ENCODE measurements at places on chromosomes 5 and 9.
A peak's percentile ranks its signal among the peaks of the same experiment; 100 is the strongest.

GRCh38 chr5:317086-317811 is 4.3 kb upstream of the AHRR start:
- DNase-seq = peak; percentile 3

GRCh38 chr9:72755836-72756235 is 197.0 kb downstream of the ALDH1A1 start:
- no peak for DNase-seq

DNA sequence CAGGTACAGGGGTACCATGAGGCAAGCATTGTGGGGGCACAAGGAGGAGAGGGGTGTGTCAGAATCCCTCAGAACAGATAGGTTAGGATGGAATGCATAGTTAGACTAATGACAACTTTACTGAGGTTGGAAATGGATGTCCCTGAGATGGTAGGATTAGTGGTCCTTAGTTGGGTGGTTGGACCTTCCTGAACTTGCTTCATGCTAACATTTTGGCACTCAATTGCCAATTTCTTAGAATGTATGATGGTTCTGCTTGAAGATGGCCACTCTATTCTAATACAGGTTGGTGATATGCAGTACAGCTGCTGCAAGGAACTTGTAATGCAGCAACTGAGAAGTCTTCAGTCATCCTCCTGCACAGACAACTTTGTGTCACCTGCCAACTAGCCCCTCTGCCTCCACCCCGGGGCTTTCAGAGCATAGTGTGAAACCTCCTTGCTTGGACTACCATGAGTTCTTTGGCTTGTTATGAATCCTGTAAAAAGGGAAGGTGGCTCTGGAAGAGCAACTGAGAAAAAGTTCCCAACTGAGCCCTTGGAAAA is 5.4 kb downstream of the CCNI2 start:
- DNase-seq = no peak

DNA sequence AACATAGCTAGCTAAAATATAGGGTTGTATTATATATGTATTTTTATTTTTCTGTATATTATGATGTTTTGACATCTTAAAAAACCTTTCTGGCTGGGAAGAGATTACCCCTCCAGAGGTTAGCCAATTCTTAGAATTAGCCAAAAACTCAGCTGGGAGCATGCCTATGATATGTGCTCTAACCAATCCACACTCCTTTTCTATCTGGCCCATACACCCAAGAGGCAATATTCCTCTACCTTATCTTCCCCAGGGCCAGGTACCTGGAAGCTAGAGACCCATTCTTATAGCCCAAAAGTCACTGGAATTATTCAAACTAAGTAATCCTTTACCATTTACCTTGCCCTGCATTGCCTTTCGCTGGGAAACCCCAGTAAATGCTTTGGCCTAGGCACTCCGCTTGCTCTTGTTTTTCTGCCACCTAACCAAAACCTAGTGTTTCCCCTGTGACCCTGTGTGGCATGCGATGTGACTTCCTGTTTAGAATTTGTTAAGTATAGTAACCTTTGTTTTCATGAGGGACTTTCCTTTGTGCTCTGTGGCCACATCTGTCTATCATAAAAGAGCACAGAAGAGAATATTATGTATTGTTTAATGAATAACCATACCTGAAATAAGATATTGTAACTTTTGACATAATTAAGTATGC is 37.4 kb downstream of the CSNK1G3 start:
- DNase-seq = no peak

- no peak for DNase-seq
These were observed 34.3 kb downstream of the PCA3 start for GRCh38 chr9:76798527-76798926.

GRCh38 chr9:135840539-135840938 is 66.8 kb downstream of the CAMSAP1 start:
- no peak for DNase-seq

- no peak for DNase-seq
These were observed 3.9 kb downstream of the GRK6 start for GRCh38 chr5:177430140-177430951.

GRCh38 chr5:82387001-82387818 is 109.1 kb upstream of the RPS23 start:
- no peak for DNase-seq

DNA sequence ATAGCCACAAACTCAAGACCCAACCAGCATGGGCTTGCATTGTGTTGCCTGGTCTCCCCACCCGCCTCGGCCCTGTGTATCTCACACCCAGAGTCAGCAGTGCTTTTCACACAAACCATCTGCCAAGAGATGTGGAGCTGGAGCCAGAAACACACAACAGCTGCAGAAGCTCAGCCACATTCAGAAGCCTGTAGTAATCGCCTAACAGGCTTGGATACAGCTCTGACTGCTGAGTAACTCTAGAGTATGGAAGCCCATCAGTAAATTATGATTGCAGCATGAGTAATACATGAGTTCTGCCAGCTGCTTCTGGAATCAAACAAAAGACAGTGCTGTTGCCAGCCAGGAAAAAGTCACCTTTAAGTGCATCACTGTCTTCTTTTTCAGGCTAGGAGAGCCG is 16.0 kb downstream of the TEK start:
- peak; percentile 4 for DNase-seq

GRCh38 chr5:129972465-129973141 is 68.3 kb downstream of the CHSY3 start:
- no peak for DNase-seq

GRCh38 chr9:89225991-89226471 is 47.4 kb upstream of the SHC3 start:
- DNase-seq = no peak

DNA sequence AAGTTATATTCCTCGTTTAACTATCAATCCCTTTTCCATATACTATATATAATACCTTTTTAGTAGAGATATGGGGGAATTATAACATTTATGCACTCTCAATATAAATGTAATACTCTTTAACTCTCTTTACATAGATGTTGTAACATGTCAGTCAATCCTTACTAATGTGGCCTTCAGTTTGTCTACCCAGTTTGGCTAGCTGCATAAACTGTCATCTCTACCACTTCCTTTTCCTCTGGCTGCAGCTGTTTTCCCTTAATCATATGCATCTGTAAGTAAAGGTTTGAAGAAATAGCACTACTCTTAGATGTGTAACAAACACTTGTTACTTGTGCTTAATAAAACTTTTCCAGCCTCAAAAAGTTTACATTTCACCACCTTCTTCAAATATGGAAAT is 13.4 kb downstream of the ABHD17B start:
- DNase-seq = no peak

GRCh38 chr5:43041110-43041668 is 1.1 kb upstream of the ANXA2R start:
- DNase-seq = peak; percentile 57

- no peak for DNase-seq
These were observed 72.6 kb upstream of the CYLC2 start for GRCh38 chr9:102922526-102922925.

DNA sequence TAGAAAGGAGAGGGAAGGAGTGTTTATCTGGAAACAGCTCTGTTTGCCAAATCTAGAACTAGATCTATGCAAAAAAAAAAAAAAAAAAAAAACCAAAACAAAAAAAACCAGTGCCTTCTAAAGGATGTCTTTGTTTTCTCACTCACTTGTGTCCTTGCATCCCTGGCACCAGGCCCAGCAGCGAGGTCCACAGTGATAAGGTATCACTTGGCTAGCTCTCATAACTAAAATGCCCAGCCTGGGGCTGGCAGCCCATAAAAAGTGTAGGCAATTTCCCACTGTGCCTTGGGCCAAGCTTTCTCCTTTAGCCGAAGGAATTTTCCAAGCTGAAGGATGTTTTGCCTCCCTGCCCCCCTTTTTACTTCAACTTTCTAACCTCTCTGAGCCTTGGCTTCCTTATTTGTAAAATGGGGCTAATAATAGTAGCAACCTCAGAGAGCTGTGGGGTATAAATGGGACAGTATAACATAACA is 20.8 kb downstream of the RGS3 start:
- no peak for DNase-seq

DNA sequence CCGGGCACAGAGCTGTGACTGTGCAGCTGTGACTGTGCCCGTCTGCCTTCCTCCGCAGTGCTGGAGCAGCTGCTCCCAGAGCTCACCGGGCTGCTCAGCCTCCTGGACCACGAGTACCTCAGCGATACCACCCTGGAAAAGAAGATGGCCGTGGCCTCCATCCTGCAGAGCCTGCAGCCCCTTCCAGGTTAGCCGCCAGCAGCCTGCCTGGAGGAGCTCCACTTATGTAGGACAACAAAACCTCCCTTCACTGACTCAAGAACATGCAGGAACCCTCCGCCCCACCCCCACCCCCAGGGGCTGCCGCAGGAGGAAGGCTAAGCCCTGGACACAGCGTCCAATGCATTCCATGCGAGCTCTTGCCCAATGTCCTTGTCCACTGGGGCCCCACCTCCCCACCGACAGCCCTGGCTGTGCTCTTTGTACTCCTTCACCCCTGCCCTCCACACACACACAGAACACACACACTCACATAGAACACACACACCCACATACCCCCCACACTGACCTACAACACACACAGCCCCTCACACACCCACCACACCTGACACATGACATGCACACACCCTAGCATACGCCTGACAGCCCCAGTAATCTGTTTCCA is 27.9 kb downstream of the AFAP1L1 start:
- no peak for DNase-seq

GRCh38 chr5:1062761-1063568 is 48.9 kb downstream of the SLC12A7 start:
- DNase-seq = no peak

GRCh38 chr5:72612810-72613209 is 105.6 kb upstream of the ZNF366 start:
- DNase-seq = no peak

GRCh38 chr9:128442150-128442549 is 13.7 kb upstream of the ODF2 start:
- no peak for DNase-seq

DNA sequence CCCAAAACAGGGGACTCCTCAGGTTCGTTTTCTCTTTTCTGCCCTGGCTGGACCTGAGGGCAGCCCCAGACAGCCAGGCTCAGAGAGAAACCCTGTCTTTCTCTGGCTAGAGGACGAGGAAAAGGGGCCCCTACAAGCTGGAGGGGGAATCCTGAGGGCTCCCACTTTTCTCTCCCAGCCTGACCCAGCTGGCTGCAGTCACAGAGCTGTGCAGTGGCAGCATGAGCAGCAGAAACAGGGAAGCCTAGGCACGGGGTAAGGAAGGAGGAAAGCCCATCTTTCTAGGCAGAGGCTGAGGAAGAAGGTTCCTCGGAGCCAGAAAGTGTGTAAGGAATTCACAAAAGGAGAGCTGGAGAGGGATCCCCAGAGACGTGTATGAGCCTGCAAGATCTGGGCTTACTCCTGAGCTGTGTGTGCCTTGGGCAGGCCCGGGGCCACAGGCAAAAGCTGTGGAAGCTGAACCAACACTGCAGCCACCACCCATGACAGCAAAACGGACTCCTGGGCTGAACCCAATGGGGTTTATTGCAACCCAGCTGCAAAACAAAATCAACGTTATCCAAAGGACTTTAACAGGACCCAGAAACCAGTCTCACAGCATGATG is 16.2 kb downstream of the CAMSAP1 start:
- no peak for DNase-seq

- DNase-seq = no peak
These were observed 66.1 kb downstream of the HAPLN1 start for GRCh38 chr5:83654427-83654994.

- DNase-seq = no peak
These were observed 556.3 kb downstream of the PDE4D start for GRCh38 chr5:59337240-59337639.

DNA sequence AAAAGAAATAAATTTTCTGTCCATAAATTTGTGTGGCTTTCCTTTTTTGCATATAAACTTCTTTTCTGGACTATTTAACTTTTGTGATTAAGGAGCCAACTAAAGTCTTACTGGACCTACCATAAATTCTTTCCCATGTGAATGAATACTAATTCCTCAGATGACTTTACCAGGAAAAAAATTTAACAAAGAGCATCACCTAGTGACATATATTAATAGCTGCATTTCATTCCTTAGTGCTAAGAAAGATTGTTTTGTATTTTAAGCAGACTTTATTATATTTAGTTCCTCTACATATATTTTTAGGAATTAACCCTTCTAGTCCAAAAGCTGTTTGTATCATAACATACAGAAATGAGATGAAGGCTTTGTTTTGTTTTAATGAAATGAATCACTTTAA is 64.4 kb downstream of the C9orf85 start:
- peak; percentile 17 for DNase-seq

- DNase-seq = no peak
These were observed 23.2 kb upstream of the PSAT1 start for GRCh38 chr9:78273761-78274160.

DNA sequence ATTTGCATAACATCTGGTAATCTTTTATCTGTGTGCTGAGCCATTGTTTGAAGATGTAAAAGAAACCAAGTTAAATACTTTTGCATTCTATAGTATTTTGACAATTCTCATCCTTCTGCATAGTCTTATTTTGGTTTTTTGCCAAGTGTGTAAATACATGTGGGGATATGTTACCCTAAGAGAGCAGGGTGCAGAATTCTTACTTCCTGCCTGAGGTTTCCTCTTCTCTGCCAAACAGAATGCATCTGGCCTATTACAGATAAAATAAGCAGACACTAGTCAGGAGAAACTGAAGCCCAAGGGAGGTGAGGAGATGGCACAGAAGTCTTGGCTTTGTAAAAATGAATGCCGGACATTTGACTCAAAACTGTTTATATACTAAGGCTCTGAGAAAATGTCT is 462.1 kb downstream of the TMEM38B start:
- DNase-seq = no peak

- no peak for DNase-seq
These were observed 2.4 kb upstream of the DOCK8 start for GRCh38 chr9:212297-212696.

- DNase-seq = peak; percentile 15
These were observed at the start of gene SH3GL2 for GRCh38 chr9:17578911-17579793. SH3GL2 (plus strand) TSS chr9:17579066.

GRCh38 chr9:105132606-105133005 is 111.8 kb upstream of the SLC44A1 start:
- DNase-seq = no peak

- DNase-seq = no peak
These were observed 194.9 kb downstream of the ATP10B start for GRCh38 chr5:160657068-160657507.

DNA sequence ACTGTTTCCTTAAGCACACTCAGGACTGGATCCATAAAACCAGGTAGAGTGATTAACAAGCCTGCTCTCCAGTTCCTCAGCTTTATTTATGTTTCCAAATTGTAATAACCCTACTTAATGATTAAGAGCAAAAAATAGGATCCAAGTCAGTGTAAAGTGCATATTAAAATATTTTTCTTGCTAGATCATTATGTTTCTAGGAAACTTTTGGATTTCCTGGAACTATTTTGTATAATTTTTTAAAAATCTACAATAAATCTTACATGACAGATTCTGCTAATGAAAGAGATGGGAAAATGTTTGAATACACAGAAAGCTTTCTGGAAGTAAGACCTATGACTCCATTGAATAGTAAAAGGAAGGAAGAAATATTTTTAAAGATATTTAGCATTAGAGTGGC is 35.5 kb downstream of the BHMT start:
- no peak for DNase-seq

Measured in hippocampal formation (tissue), 2 donors.